ENCODE measurements at places on chromosomes 7 and 10.

DNA sequence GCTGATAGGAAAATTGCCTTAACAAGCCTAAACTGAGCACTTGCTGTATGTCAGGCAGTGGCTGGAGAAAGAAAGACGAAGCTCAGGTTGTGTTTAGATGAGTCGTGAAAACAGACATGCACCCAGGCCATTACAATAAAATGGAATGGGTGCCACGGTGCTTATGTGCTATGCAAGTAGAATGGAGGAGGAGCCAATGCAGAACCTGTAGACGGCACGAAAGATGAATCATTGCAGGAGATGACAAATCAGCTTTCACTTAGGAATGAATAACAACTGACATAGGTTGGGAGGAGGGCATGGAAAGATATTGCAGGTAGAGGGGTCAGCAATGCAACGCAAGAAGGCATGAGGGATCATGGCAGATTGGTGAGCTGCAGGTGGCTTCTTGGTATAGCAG lies 61.2 kb upstream of the ARHGAP21 start:
- DNase-seq: no peak

GRCh38 chr7:124720195-124720594 lies 45.4 kb downstream of the GPR37 start:
- DNase-seq: no peak

DNA sequence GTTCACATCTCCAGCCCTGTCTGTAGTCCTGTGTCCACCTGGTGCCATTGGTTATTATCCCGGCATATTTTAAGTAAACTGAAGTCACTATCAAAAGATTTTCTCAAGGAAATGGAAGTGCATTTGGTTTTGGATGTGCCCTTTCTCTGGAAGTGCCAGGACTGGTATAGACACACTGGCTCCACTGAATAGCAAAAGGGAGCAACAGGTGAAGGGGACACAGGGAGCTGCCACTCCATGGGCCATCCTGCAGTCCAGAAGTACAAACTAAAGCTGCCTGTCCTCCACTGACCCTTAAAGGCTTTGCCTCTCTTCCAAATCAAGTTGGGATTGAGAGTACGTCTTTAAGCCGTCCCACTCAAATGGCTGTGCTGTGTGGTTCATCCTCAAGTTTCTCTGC lies 62.7 kb downstream of the NOC3L start:
- no peak for DNase-seq

- no peak for DNase-seq
Observed at GRCh38 chr7:103771294-103771693, 218.2 kb downstream of the RELN start.

- DNase-seq: no peak
Observed at GRCh38 chr10:12934777-12935176, 66.7 kb downstream of the CCDC3 start.
